Activated CD4-positive, alpha-beta T cell treated with anti-CD3 and anti-CD28 coated beads for 1 hour (primary cell): ENCODE measurements at places on chromosomes 6 and 20.

GRCh38 chr6:73798592-73798991 is 102.6 kb downstream of the CD109 start:
- DNase-seq = no peak

- no peak for DNase-seq
These were observed 300.9 kb downstream of the SLC35F1 start for GRCh38 chr6:118207947-118208346.

- no peak for DNase-seq
These were observed 24.0 kb upstream of the ARMH2 start for GRCh38 chr6:24822696-24823095.

GRCh38 chr6:131460614-131461000 is 112.4 kb upstream of the ARG1 start:
- no peak for DNase-seq

DNA sequence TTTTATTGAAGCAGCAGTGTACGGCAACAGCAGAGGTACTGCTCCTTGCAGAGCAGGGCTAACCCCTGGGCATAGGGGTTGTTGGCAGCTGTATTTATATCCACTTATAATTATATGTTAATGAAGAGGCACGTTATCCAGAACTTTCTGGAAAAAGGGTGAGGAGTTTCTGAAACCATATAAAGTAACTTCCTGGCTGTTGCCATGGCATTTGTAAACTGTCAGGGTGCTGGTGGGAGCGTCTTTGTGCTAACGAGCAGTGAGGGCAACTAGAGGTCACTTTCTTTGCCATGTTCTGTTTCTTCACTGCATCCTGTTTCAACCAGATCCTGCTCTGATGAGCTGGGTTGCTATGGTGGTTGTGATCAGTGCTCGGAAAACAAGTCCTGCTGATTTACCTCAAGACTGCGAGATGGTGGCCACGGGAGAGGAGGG is 11.1 kb upstream of the ARFGEF2 start:
- no peak for DNase-seq

DNA sequence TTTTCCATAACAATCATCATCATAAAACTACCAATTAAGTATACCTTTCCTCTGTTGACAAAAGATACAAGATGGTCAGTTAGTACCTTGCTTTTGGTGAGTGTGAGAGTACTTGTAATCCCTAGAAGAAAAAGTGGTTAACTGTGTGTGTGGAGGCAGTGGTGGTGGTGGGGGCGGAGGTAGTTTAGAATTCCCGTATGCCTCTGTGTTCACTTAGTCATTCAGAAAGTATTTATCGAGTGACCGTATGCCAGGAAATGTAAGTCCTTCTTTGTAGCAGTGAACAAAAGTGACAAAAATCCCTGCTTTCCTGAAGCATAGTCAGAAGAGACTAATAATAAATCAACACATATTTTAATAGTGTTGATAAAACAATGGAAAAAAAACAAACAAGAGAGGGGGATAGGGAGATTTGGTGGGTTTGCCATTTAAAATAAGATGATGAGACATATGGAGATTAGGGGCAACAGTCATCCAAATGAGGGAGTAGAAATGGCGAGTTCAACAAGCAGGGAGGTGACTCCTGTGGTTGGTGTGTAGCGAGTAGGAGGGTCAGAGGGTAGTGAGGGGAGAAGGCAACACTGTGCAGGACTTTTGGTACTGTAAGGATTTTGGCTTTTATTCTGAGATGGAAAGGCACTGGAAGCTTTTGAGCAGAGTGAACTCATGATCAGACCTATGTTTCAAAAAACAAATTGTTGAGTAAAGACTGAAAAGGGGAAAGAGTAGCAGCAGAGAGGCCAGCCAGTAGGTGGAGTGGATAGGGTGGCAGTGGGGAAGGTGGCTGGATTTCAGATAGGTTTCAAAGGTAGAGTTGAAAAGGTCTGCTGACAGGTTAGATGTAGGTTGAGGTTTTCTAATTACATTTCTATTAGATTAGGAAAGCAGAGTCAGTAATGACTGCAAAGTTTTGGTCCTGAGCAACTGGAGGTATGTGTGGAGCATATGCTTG is 40.3 kb upstream of the SIM1 start:
- DNase-seq = no peak

DNA sequence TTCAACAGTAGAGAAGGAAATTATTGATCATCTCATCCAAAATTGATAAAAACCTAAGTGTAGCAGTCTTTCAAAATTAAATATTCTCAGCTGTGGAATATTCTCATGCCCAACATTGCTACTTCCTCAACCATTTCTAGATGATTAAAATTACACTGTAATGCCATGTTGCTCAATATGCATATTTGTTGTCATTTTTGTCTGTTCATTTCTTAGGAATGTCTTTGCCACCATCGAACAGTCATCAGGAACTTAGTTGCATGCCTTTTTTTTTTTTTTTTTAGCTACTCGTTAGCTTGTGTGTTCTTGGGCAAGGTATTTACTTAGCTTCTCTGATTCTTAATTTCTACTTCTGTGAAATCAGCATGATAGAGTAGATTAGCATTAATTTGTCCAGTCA is 188.6 kb downstream of the DTNBP1 start:
- DNase-seq = no peak

- DNase-seq = no peak
These were observed 68.7 kb downstream of the TXNDC5 start for GRCh38 chr6:7841781-7842468.

- no peak for DNase-seq
These were observed 1326.3 kb upstream of the GJE1 start for GRCh38 chr6:140806431-140806830.

GRCh38 chr6:79872303-79872702 is 75.0 kb downstream of the ELOVL4 start:
- no peak for DNase-seq

GRCh38 chr20:20201124-20201523 is 148.8 kb downstream of the CFAP61 start:
- no peak for DNase-seq

DNA sequence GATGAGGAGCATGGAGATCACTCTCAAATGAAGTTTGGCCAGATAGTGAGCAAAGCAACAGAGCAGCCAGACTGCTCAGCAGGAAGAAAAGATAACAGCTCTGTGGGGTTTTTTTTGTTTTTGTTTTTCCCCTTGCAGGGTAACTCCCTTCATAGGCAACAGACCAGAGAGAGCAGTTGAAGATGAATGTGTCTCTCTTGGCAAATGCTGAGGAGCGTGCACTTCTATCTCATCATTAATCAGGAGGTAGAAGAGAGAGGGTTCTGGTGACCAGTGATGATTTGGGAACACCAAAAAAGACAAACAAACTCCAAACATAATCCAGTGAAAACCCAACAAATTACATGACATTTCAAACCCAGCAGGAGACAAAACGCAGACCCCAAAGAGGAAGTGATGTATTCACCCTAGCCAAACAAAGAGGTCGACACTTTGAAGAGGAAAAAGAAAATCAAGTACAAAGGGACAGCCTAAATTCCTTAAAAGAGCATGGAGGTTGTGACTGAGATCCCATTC is 66.2 kb upstream of the RREB1 start:
- no peak for DNase-seq
